Left cardiac atrium (tissue), 4 donors: ENCODE measurements at places on chromosomes 1 and 21. TPM values are rescaled to one million over a fixed set of nuclear protein-coding genes. Genes with fewer than 3 reads are reported as not detected.

DNA sequence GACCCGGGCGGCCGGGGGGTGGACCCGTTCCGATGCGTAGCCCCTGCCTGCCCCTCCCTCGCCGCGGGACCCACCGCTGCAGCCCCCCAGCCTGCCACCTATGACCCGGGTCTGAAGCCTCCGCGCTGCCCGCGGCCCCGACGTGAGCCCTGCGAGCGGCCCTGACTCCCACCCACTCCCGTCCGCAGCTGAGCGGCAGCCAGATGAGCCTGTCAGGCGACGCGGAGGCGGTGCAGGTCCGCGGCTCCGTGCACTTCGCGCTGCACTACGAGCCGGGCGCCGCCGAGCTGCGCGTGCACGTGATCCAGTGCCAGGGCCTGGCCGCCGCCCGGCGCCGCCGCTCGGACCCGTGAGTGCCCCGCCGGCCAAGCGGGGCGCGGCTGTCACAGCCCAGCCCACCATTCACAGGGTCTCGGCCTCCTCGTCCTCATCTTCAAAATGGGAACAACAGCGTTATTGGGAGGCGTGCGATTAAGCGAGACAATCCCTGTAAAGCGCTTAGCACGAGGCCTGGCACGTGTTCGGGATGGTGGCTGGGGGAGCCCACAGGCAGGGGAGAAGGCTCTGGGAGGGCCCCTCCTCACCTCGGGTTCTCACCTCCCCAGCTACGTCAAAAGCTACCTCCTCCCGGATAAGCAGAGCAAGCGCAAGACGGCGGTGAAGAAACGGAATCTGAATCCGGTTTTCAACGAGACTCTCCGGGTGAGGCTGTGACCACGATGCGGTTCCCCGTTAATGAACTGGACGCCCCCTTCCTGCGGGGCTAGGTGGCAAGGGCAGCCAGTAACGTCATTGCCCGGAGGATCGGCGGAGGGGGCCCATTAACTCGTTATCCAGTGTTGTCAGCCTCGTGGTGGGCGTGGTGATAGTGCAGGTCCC lies 8.2 kb downstream of the SYTL1 start:
- peak; percentile 75 for DNase-seq

DNA sequence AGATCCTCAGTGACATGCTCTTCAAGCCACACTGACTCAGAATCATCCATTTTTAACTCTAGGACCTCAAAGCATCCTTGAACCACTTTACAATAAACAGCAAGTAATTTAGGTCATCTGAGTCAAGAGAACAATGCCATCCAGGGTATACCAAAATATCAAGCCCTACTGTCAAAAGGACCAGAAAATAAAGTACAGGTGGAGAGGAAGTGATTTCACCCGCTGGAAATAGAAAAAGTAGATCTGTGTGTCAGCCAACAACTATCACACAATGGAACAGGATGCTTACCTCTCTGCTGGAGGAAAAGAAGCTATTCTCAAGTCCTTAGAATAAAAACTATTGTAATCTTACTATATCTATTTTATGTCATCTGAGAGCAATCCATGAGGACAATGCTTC lies 37.0 kb downstream of the RERE start:
- no peak for DNase-seq

DNA sequence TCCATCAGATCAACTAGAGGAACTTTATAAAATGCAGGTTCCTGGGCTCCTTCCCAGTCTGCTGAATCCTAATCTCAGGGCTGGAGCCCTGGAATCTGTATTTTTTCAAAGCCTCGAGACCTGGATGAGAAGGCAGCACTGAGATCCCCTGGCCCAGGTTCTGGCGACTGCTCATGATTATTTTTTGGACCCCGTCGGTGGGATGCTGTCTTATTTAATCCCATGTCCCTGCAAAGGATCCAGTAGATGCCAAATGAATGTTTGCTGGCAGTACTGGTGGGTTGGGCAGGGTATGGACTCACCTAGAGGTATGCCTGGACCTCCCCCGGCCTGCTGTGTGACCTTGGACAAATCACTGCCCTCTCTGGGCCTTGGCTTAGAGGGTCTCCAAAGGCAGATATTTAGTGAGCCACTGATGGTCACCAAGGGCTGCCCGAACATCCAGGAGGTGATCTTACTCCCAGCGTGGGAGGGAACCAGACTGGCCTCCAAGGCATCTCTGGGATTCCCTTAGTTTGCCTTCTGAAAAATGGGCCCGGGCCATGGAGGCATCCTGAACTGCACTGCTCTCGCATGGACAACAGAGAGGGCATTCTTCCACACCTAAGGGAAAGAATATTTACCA lies 91.6 kb upstream of the RUNX3 start:
- DNase-seq, result no peak

GRCh38 chr1:91564888-91565701 lies 64.4 kb downstream of the CDC7 start:
- no peak for DNase-seq

- DNase-seq, result no peak
Observed at GRCh38 chr1:211611818-211612217, 32.9 kb upstream of the SLC30A1 start.

GRCh38 chr1:154501423-154502065 lies 475 bp upstream of the TDRD10 start:
- DNase-seq, result peak; percentile 82

DNA sequence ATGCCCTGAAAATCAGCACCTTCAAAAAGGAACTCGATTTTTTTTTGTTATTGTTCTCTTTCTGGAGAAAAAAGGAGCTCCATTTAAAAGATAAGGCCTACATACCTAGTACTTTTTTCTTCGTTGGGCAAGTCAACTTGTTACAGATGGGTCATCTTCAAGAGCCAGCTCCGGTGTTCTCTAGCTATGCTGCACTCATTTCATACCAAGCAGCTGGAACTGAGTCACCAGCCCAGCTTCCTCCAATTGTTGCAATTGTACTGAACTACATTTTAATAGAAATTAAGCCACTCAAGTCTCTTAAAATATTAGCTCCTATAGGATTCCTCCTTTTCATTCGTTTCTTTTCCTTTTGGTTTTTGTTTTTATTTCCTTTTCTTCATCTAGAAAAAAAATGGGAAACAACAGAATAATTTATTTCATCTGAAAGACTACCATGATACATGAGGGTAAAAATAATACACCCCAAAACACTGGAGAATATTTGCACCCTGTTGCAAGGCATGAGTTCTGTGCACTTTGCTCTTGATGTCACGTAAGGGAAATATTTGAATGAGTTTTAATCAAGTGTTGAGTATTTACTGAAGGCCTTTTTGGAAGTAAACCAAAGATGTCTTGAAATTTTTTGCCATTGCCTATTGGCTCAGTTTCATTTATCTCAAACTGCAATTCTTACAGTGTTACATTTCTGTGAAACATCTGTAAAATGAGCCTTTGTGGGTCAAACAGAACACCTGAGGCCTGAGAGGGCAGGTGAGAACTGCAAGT lies 60.5 kb downstream of the CLIC4 start:
- DNase-seq, result peak; percentile 42

GRCh38 chr21:27614231-27614630 lies 647.3 kb upstream of the ADAMTS5 start:
- no peak for DNase-seq

- peak; percentile 40 for DNase-seq
Observed at GRCh38 chr1:116268211-116268610, 104.8 kb upstream of the ATP1A1 start.

DNA sequence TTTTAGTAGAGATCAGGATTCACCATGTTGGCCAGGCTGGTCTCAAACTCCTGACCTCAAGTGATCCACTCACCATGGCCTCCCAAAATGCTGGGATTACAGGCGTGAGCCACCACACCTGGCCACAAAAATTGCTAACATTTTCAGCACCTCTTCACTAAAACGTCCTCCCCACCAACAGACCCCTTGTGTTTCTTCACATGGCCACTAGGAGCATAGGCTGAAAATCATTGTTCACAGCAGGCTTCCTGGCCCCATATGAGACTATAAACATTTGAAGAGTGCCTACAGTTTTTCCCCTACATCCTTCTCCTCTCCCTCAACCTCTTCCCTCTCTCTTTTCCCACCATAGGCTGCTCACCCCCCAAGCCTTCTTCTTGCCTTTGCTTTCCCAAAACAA lies 28.0 kb upstream of the SFPQ start:
- DNase-seq, result no peak

- DNase-seq, result no peak
Observed at GRCh38 chr1:163959622-163960021, 599.4 kb upstream of the PBX1 start.

GRCh38 chr1:202200112-202200548 lies 6.5 kb downstream of the LGR6 start:
- DNase-seq, result no peak

- no peak for DNase-seq
Observed at GRCh38 chr21:42238185-42238934, 19.4 kb downstream of the ABCG1 start.

DNA sequence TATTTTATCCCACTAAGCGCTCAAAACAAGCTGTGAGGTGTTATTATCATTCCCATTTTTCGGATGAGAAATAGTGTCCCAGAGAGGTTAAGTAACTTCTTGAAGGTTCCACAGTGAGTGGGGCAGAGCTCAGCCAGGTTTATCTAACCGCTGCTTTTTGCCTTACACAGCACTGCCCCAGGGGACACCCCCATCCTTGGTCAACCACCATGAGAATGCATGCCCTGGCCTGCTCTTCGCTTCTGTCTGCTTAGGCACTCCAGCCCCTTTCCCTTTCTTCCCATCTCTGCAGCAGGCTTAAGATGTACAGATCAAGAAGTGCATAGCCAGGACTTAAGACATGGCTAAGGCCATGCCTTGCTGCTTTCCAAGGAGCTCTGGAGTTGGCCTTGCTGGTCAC lies 159.0 kb upstream of the CD34 start:
- DNase-seq, result no peak

DNA sequence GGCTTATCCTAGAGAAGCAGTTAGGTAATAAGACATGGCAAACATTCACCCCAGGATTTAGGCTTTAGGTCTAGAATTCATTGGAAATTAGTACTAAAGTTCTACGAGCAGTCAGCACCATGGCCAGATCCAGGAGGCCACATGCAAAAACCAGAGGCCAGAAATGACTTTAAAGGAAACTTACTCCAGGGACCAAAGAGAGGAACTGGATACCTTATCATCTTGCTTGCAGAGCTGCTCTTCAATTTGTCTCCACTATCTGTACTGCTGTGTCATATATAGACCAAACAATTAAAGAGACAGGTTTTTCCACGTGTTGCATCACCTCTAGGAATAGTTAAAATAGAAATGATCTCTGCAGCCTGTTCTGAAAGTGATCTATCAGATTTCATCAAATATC lies 127.8 kb downstream of the LMX1A start:
- no peak for DNase-seq

DNA sequence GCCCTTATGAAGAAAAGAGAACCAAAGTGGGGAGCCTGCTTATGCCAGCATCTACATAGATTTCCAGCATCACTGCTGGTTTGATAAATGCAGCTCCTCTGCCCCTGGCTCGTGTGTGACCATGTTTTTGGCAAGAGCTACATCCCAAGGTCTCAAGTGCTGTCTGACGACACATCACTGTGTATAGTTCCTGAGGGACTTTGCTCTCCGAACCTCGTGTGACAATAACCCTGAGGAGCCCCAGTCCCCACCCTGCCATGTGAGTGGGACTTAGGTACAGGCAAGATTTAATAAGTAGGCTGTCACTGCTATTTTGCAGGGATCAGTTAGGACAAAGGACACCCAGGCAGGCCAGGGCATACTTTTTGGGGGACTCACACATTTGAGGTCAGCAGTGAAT lies 28.8 kb upstream of the RERE start:
- DNase-seq, result no peak

DNA sequence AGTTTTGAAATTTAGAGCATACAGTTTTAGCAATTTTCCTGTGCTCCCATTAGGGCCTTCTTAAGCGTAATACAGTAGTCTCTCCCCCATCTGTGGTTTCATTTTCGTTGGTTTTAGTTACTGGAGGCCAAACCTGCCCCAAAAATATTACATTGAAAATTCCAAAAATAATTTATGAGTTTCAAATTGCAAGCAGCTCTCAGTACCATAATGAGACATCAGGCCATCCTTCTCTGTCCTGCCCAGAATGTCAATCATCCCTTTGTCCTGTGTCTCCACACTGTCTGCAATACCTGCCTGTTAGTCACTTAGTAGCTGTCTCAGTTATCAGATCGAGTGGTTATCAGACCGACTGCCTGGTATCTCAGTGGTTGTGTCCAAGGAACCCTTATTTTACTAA lies 45.4 kb downstream of the ADSS2 start:
- no peak for DNase-seq

- DNase-seq, result no peak
Observed at GRCh38 chr1:11156441-11156840, 32.7 kb upstream of the ANGPTL7 start.

DNA sequence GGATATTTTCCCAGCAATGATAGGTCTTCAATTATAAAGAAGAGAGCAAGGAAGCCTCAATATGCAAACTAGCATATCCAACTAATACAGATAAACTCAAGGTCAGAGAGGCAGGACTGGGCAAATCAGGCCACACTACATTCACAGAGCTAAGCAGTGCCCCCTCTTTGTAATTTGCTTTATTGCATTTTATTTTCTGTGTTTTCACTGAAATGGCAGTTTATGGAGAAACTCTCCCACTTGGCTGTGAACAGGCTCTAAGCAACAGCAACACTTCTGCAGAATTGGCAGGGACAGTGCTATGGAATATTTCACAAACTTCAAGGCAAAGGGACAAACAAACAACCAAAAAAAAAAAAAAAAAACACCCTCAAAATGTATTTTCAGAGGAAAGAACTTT lies 93.4 kb upstream of the SOD1 start:
- no peak for DNase-seq

GRCh38 chr1:156676820-156677615 lies at the start of gene NES:
Gene NES (minus strand): TSS chr1:156677407. CDS start chr1:156677264, 143 bp downstream.
- peak; percentile 86 for DNase-seq

DNA sequence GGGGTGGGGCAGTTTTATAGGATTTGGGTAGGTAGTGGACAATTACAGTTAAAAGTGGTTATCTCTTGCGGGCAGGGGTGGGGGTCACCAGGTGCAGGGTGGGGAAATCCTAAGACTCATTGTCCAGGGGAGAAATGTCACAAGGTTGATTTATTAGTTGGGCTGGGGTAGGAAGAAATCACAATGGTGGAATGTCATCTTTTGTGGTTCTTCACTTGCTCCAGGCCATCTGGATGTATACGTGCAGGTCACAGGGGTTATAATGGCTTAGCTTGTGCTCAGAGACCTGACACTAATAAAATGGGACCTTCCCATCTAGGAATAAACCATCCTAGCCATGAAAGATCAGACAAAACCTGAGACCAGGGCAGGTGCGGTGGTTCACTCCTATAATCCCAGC lies 11.5 kb downstream of the TEX46 start:
- no peak for DNase-seq

- DNase-seq, result no peak
Observed at GRCh38 chr1:29396438-29397255, 160.3 kb downstream of the PTPRU start.

The FCRL4 gene
- not detected for total RNA-seq

The FAM72C gene
- 0.16 TPM for total RNA-seq

The ADORA3 gene
- total RNA-seq, result 5.5 TPM

The MINDY1 gene
- 36.2 TPM for total RNA-seq

The LAX1 gene
- 0.50 TPM for total RNA-seq

The LCE3E gene
- not detected for total RNA-seq

The LENEP gene
- total RNA-seq, result not detected

The AK5 gene
- 2.9 TPM for total RNA-seq

The SMIM1 gene
- total RNA-seq, result 25.4 TPM

The KRTAP19-3 gene
- total RNA-seq, result not detected

The RHOU gene
- 16.5 TPM for total RNA-seq

The RGS1 gene
- 3.5 TPM for total RNA-seq

The TNFRSF18 gene
- 0.44 TPM for total RNA-seq

The ITGB2 gene
- total RNA-seq, result 31.5 TPM

The SH2D1B gene
- 0.13 TPM for total RNA-seq

The CFAP45 gene
- total RNA-seq, result 2.0 TPM

The ZNF683 gene
- total RNA-seq, result 0.35 TPM

The G0S2 gene
- 220 TPM for total RNA-seq

The VAV3 gene
- 4.3 TPM for total RNA-seq
